ENCODE measurements at places on chromosomes 1 and 21. TPM values are rescaled to one million over a fixed set of nuclear protein-coding genes. Genes with fewer than 3 reads are reported as not detected.

The ISG15 gene
- total RNA-seq = 22.7 TPM

The VWA1 gene
- total RNA-seq = 15.1 TPM

The DENND2D gene
- 1.2 TPM for total RNA-seq

The SNX7 gene
- 23.9 TPM for total RNA-seq

The LRRC39 gene
- total RNA-seq = 0.06 TPM

The TRIM67 gene
- 0.30 TPM for total RNA-seq

The MX2 gene
- total RNA-seq = not detected

The UTP25 gene
- total RNA-seq = 10.3 TPM

The THEMIS2 gene
- total RNA-seq = 0.70 TPM

The COL11A1 gene
- total RNA-seq = 1.7 TPM

The TFF2 gene
- not detected for total RNA-seq

The SPATA45 gene
- not detected for total RNA-seq

The NTRK1 gene
- total RNA-seq = 0.18 TPM

The SMIM1 gene
- 0.70 TPM for total RNA-seq

The SLAMF9 gene
- 0.68 TPM for total RNA-seq

The PADI1 gene
- total RNA-seq = 1.2 TPM

The KCNJ6 gene
- total RNA-seq = 4.3 TPM

The COL6A1 gene
- total RNA-seq = 18.9 TPM

The INKA2 gene
- total RNA-seq = 2.0 TPM

The GIPC2 gene
- 0.07 TPM for total RNA-seq

The EIF4G3 gene
- 19.9 TPM for total RNA-seq

The DNAJC28 gene
- total RNA-seq = 0.48 TPM

The NES gene
- total RNA-seq = 1.1 TPM

The FAM151A gene
- total RNA-seq = 0.29 TPM

The CRYBG2 gene
- total RNA-seq = 1.5 TPM

The GBP2 gene
- 0.66 TPM for total RNA-seq

The PARS2 gene
- 4.2 TPM for total RNA-seq

The AMY2B gene
- 0.45 TPM for total RNA-seq

The C1orf232 gene
- total RNA-seq = not detected

The PRDM16 gene
- 0.45 TPM for total RNA-seq

The CDCA8 gene
- total RNA-seq = 53.1 TPM

The VWA5B1 gene
- total RNA-seq = not detected

The GLUL gene
- total RNA-seq = 28.3 TPM

The FNDC7 gene
- total RNA-seq = 0.07 TPM

The CAMK2N1 gene
- 50.2 TPM for total RNA-seq

The LEFTY1 gene
- total RNA-seq = 1.5 TPM

The IL22RA1 gene
- 7.3 TPM for total RNA-seq

The PEAR1 gene
- total RNA-seq = 5.9 TPM

The CALML6 gene
- total RNA-seq = 0.22 TPM

The LORICRIN gene
- total RNA-seq = not detected

The LCE2D gene
- not detected for total RNA-seq

The FTCD gene
- total RNA-seq = not detected

The ALPL gene
- 0.47 TPM for total RNA-seq

The CAMTA1 gene
- 70.9 TPM for total RNA-seq

The OLFML2B gene
- 0.53 TPM for total RNA-seq

The SPAG17 gene
- not detected for total RNA-seq

The LDLRAD1 gene
- total RNA-seq = not detected

The ODR4 gene
- total RNA-seq = 17.6 TPM

The ASCL5 gene
- total RNA-seq = 0.08 TPM

The FAAH gene
- 0.61 TPM for total RNA-seq

The SLC9C2 gene
- not detected for total RNA-seq

The RNF186 gene
- not detected for total RNA-seq

The RCC1 gene
- 70.4 TPM for total RNA-seq

The TINAGL1 gene
- 0.71 TPM for total RNA-seq
